ENCODE measurements at places on chromosomes 3 and 15. TPM values are rescaled to one million over a fixed set of nuclear protein-coding genes. Genes with fewer than 3 reads are reported as not detected.
A peak's percentile ranks its signal among the peaks of the same experiment; 100 is the strongest.

DNA sequence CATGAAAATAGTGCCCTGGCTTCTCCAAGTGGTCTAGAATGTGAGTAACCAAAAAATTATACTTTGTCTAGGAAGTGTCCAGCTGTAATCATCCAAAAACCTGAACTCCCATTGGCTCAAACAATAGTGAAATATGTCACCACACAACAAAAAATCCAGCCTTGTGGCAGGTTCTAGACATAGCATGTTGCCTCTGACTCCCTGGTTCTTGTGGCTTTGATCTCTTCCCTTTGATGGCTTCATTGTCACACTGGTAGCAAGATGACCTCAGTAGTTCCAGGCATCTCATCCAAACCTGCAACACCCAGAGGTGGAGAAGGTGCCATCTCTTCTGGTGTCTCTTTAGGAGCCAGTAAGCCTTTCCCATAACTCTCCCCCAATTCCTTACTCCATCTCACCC, 74.7 kb downstream of the CMSS1 start:
- no peak for DNase-seq

- no peak for DNase-seq
Measured at GRCh38 chr3:122183893-122184590, 574 bp downstream of the CASR start.

DNA sequence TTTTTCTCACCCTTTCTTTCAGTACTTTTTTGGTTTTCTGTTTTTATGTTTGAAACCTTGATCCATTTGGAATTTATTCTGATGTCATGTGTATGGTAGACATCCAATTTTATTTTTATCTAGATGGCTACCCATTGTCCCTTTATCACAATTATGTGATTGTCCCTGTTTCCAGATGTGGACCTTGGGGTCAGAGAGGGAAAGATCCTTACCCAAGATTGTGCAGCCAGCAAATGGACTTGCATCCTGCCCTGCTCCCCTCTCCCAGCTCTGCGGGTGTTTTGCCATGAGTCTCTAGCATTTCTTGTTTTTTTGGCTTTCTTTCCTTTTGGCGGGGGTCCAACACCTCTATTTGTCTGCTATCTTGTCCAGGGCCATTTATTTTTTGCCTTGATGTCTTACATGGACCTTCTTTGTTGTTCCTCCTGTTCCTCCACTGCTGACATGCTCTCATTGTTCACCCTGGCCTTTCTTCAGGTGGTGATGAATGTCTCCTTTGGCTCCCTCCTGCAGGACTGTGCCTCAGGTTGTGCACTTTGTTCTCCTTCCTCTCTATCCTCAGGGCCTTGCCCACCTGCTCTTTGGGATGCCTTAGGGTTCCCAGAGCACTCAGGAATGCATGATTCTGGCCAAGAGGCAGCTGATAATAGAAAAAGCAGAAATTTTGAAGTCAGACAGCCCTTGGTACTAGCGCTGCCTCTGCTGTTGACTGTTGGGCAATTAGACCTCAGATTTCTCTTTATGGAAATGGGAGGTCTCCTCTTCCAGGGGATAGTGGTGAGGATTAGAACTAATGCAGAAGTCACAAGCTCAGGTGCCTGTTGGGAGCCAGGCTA, 84.3 kb downstream of the EEFSEC start:
- DNase-seq = peak; percentile 22

DNA sequence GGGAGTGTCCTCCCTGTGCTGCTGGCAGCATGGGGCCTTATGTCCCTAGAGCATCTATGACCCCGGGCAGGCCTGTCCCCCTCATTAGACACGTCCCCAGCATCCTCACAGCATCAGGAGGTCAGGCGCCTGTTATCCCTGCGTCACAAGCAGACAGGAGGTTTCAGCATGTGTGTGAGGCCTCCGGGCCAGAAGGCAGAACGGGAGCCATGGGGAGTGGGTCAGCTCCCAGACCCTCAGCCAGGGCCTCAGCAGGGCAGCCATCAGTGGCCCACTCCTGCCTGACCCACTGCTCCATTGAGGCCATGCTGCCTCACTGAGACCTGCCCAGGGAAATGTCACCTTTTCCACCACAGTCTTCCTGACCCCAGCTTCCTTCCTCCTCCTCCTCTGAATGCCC, 71.6 kb downstream of the DNAJB8 start:
- no peak for DNase-seq

The GOLGA8N gene
- 1.1 TPM for polyA plus RNA-seq

The CHDH gene
- 10.7 TPM for polyA plus RNA-seq

- DNase-seq = no peak
Measured at GRCh38 chr15:64824929-64825430, 467 bp downstream of the PIF1 start.

The MASP1 gene
- polyA plus RNA-seq = 53.2 TPM

- no peak for DNase-seq
Measured at GRCh38 chr3:58266577-58266976, 29.0 kb downstream of the ABHD6 start.

- no peak for DNase-seq
Measured at GRCh38 chr3:71778353-71778752, 6.6 kb downstream of the PROK2 start.

- peak; percentile 76 for DNase-seq
Measured at GRCh38 chr15:70892002-70892911, at the start of the genes LRRC49 and THAP10. Gene LRRC49, plus strand, starts transcription at chr15:70892826. Its CDS starts 69 bp downstream, at chr15:70892895. Gene THAP10, minus strand, starts transcription at chr15:70892433. Its CDS starts 161 bp downstream, at chr15:70892272.

- DNase-seq = no peak
Measured at GRCh38 chr3:168083906-168084305, 11.8 kb downstream of the GOLIM4 start.

DNA sequence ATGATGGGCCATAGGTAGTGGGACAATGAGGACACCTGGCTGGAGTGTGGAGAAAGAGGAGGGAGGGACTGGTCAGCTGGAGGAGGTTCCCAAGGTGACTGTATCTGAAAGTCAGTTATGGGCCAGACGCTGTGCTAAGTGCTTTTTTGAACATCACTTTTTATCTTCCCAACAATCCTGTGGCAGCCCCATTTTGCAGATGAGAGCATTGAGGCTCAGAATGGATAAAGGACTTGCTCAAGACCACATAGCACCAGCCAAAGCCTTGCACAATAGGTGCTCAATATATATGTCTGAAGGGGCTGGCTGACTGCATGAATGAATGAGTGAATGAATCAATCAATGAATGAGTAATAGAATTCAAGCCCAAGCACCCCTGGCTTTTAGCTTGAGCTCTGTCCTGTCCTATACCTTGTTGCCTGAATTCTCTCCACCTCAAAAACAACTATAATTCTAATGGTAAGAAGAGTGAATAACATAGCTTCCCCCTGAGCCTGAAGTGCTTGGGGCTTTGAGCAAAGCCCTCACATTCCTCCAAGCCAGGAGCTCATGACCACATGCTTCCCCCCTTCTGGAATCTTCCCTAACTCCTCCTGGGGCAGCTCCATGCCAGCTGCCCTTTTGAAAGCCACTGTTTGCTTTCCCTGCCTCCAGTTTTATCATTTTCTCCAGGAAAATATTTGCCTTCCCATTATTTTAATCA, 150.9 kb downstream of the RPLP1 start:
- no peak for DNase-seq

The SCAANT1 gene
- not detected for polyA plus RNA-seq

The ATP8B4 gene
- polyA plus RNA-seq = 7.1 TPM

- no peak for DNase-seq
Measured at GRCh38 chr3:150371741-150372254, 36.3 kb upstream of the TSC22D2 start.

GRCh38 chr3:48092270-48092669, 76.1 kb upstream of the MAP4 start:
- no peak for DNase-seq

GRCh38 chr3:179146911-179147513, 1.1 kb upstream of the PIK3CA start:
- DNase-seq = no peak

GRCh38 chr3:63458405-63458804, 180.3 kb downstream of the SYNPR start:
- DNase-seq = no peak

The PIGZ gene
- polyA plus RNA-seq = 0.99 TPM

The RUBCN gene
- 4.5 TPM for polyA plus RNA-seq

- no peak for DNase-seq
Measured at GRCh38 chr3:52793702-52794611, 639 bp upstream of the ITIH3 start.

DNA sequence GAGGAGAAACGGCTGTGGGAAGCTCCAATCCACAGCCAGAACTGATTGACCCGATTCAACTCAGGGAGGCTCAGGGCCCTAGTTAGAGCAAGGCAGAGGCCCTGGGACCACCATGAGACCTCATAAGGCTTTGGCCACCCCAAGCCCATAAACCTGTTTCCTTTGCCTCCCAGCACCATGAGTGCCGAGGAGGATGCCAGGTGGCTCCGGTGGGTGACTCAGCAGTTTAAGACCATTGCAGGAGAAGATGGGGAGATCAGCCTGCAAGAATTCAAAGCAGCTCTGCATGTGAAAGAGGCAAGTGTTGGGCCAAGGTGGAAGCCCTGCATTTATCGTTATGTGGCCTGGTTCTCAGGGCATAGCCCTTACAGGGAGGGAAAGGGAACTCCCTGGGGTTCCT, 11.9 kb downstream of the NOX5 start:
- DNase-seq = no peak

GRCh38 chr15:100733101-100733842, 130.9 kb downstream of the ASB7 start:
- DNase-seq = no peak

DNA sequence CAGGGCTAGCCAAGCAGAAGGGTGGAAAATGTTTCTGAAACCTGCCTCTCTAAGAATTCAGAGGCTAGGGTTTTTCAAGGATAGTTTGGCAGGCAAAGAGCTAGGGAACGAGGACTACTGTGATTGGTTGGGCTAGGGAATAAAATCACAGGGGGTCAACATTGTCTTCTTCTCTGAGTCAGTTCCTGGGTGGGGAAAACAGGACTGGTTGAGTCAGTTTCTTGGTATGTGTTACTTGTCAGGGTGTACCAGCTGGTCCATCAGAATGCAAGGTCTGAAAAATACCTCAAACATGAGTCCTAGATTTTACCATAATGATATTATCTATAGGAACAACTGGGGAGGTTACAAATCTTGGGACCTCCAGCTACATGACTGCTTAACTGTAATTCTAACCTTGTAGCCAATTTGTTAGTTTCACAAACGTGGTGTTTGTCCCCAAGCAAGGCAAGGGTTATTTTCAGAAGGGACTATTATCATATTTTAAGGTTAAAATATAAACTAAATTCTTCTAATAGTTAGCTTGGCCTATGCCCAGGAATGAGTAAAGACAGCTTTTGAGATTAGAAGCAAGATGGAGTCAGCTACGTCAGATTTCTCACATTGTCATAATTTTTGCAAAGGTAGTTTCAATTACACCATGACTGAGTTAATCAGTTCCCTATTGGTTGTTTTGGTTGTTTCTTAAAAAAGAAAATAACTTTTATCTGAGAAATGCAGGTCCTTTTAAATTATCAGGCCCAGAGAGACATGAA, 231.5 kb downstream of the ALCAM start:
- DNase-seq = no peak

- no peak for DNase-seq
Measured at GRCh38 chr15:62828364-62828763, 214.2 kb upstream of the TPM1 start.

The FMN1 gene
- 0.22 TPM for polyA plus RNA-seq
